Right ventricle myocardium superior (tissue), 1 donor: ENCODE measurements at places on chromosomes 2 and 18. TPM values are rescaled to one million over a fixed set of nuclear protein-coding genes. Genes with fewer than 3 reads are reported as not detected.

Gene CCL20
- not detected for total RNA-seq

Gene GAREM1
- 23.5 TPM for total RNA-seq

Gene EFEMP1
- 62.5 TPM for total RNA-seq

Gene DUSP19
- 10.8 TPM for total RNA-seq

- no peak for DNase-seq
Measured at GRCh38 chr2:164764996-164765395, 76.6 kb downstream of the COBLL1 start.

- no peak for DNase-seq
Measured at GRCh38 chr2:28269019-28269784, 123.5 kb upstream of the FOSL2 start.

- DNase-seq: no peak
Measured at GRCh38 chr18:42658171-42658570, 457.3 kb downstream of the RIT2 start.

GRCh38 chr2:3885629-3886628 lies 182.6 kb downstream of the DCDC2C start:
- no peak for DNase-seq

DNA sequence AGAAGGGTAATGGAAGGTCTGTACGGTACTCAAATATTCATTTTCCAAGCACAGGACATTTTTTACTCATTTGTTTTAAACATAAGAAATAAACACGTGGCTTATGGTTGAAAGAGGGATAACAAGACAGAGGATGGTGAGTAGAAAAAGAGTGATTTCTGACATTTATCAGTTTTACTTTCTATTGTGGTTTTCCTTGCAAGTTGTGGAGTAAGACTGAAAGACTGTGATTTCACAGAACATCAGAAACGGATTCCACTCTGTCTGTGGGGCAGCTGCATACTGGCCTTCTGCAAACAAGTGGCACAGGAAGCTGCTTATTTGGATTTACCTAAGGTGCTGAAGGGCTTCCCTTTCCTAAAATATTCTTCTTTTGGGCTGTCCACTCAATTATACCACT lies 122.2 kb upstream of the ITGB6 start:
- no peak for DNase-seq

DNA sequence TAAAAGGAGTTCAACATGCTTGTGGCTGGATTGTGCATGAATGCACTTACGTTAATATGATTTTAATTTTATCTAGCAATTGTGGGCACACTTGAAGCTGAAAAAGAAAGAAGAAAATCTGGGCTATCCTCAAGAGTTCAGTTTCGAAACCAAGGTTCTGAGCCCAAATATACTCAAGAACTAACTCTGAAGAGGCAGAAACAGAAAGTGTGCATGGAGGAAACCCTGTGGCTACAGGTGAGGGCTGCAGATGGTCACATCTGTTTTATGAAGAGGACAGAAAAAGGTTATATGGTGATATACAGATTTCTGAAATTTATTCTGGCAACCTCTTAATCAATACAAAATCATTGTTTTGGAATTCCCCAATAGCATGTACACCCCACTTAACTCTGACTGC lies 57.3 kb downstream of the ITGA6 start:
- DNase-seq: no peak

- DNase-seq: no peak
Measured at GRCh38 chr2:152418688-152419087, 83.7 kb downstream of the FMNL2 start.

DNA sequence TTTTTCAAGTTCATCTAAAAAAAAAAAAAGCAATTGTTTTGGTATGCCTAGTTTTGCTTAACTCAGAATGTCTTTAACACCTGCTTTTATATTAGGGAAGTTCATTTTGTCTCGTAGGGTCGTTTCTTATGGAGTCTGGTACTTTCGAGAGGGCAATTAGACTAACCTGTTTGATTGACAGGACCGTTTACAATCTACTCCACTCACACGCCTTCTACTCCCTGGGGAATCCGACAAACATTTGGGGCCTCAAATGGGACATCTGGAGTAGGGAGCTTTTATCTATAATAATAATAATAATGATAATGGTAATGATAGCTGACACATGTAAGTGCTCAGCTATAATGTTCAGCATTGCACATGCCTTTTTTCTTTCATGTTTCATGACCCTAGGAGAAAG lies 261.6 kb upstream of the RASGRP3 start:
- DNase-seq: no peak
